ENCODE measurements at places on chromosomes 13 and 19.

DNA sequence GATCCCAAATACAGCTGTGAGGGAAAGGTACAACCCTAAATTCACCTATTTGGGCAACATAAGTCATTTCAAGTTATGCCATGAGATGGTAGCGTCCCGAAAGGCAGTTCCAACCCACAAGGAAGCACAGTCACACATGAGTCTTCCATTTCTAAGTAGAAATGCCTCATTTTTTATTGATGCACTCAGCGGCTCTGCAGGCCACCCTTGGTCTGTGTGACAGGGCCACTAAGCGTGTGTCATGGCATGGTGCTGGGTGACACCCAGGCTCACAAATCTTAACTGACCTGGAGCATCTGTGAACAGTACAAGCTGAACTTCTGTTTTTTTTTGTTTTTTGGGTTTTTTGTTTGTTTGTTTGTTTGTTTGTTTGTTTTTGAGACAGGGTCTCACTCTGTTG is 15.1 kb downstream of the RAB20 start:
- DNase-seq, result no peak

DNA sequence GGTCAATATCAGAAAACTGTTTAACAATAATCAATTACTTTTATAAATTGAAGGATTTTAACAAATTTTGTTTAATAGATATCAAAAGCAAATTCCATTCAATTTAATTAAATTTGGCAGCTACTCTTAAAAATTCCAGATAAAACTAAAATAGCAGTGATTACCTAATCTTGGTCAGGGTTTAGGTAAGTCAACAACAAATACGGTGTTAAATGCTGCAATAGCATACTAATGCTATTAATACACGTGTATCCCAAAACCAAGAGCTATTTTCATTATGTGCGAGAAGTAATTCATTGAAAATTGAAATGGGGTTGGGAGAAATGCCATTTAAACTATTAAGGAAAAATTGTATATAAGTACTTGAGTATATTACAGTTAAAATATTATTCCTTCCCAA is 105.6 kb downstream of the DHRS12 start:
- DNase-seq, result no peak

DNA sequence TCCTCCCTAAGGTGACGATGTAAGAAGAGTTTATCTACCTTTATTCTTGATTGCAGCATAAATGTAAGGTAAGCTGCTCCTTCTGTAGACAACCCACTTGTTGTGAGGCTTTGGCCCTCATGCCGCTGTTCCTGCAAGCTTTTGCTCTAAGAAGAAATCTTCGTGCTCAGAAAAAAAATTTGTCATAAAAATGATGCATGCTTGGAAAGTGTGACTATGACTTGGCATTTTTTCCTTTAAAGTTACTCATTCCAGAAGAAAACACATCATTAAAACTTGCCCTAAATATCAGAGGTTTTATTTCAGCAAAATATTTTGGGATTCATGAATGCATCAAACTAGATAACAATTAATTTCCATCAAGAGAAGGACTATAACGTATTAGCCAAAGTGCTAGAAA is 39.8 kb downstream of the KCTD12 start:
- no peak for DNase-seq

GRCh38 chr13:45206340-45206739 is 5.5 kb upstream of the KCTD4 start:
- DNase-seq, result no peak

- DNase-seq, result no peak
Measured at GRCh38 chr19:4140237-4140711, 13.2 kb upstream of the CREB3L3 start.

GRCh38 chr13:39468306-39468705 is 134.7 kb downstream of the LHFPL6 start:
- DNase-seq, result no peak

- no peak for DNase-seq
Measured at GRCh38 chr19:6070720-6071485, 39.4 kb downstream of the RFX2 start.

DNA sequence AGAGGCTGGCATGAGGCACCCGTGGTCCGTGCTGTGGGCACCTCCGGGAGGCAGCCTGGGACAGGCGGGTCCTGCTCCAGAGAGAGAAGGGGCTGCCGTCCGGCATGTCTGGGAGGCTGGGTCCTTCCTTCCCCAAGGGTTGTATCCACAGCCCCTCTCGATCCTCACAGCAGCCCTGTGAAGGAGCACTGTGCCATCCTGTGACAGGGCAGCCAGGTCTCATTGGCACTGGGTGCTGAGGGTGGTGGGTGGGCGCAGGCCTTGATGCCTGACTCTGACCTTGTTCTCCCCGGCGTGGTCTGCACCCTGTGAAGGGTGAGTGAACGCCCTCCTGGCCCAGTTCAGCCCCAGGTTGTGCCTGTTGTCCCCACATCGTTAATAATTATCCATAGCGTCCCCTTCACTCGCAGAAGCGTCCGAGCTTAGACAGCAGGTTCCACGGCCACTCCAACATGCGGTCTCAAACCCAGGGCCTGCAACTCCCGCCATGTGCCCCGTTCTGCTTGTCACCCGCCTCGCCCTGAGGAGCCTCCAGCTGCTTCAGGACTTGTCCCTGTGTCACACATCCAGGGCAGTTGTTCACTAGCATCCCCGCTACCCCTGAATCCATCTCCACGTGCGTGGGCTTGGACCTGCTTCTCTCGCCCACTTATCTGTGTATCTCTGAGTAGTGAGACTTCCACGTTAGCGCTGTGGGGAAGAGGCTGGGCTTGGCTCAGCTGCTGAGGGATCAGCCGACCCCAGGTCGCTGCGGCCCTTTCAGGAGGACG is 10.6 kb downstream of the ATP11A start:
- DNase-seq, result no peak

- DNase-seq, result no peak
Measured at GRCh38 chr13:33060815-33061214, 44.6 kb downstream of the KL start.

DNA sequence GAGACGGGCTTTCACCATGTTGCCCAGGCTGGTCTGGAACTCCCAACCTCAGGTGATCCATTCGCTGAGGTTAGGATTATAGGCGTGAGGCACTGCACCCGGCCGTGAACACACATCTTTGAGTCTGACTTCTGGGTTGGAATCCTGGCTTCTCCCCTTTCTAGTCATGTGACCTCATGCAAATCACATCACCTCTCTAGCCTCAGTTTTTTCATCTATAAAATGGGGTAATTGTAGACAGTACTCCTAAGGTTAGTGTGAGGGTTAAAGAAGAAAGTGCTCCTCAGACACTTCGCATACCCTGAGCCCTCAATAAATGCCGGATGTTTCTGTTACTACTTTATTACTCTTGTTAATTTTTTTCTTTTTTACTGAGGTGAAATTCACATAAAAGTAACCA is 55.4 kb downstream of the KCNC3 start:
- DNase-seq, result no peak

GRCh38 chr13:21069561-21070004 is 8.2 kb upstream of the LATS2 start:
- peak; percentile 49 for DNase-seq

DNA sequence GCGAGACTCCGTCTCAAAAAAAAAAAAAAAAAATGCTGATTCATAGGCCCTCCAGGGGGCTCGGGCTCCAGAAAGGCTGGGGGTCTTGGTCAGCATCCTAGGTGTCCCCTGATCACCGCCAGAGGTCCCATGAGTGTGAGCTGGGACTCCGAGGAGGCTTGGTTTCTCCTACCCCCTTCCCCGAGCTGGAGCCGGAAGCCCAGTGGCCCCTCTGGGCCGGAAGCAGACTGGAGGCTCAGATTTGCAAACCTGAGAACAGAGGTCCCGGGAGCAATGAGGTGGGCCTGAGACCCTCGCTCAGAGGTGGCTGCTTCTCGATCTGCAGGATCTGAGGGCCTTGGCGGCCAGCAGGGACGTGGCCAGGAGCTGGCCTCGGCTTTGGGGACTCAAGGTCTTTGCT is 41.5 kb downstream of the EFNA2 start:
- DNase-seq, result no peak

- no peak for DNase-seq
Measured at GRCh38 chr13:105144020-105144419, 1391.4 kb downstream of the EFNB2 start.

- DNase-seq, result no peak
Measured at GRCh38 chr13:32212421-32212820, 102.7 kb downstream of the ZAR1L start.

GRCh38 chr19:10454267-10454666 is 33.9 kb downstream of the PDE4A start:
- no peak for DNase-seq

DNA sequence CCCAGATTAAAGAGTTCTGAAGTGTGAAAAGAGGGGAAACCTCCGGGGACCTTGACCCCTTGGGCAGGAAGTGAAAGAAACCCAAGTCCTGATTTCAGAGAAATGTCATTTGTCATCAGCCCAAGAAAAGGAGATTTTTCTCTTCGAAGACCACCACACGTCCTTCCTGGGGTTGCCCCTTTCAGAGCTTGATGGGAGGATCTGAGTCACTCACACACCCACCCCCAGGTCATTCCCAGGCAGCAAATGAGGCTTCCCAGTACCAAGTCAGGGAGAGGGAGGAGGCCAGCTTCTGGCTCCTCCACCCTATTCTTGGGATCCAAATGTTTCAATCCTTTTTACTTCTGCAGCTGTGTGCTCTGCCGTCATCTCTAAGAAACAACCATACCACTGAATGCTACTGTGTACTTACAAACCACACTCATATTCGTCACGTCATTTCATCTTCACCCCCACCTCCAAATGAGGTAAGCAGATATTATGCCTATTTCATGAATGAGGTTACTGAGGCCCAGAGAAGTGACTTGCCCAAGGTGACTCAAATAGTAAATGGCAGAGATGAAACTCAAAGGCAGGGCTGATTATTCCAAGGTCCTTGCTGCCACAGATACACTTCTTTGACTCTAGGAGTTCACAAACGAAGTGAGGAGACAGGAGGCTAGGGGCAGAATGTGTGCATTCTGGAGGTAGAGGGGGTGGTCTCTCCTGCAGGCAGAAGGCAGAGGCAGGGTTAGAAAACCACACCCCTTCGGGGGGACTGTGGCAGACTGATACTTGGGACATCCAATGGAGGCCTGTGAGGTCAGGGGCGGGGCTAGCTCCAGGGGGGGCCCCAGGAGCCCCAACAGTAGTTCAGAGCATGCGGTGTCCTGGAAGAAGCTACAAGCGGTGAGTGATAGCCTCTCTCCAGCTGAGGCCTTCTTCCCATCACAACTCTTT is 5.0 kb upstream of the KMT2B start:
- no peak for DNase-seq

DNA sequence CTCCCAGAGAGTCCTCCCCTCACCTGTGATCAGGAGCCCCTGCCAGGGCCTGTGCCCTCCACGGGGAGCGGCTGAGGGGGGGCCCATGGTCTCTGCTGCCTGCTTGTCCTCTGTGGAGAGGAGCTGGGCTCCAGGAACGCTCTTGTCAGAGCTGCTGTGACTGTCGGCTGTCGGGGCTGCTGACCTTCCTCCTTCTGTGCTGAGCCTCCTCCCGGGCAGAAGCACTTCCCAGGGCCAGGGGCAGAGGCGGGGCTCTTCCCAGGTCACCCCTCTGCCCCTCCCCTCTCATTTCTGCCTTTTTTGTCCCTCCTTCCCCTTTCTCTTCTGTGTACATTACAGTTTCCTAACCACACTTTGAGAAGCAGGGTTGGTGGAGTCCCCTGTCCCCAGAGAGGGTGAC is at the start of gene CEACAM4:
CEACAM4 (minus strand) TSS at position 198 of the 400 bp plus-strand sequence; CDS start at position 87, 111 bp downstream.
- no peak for DNase-seq

- DNase-seq, result no peak
Measured at GRCh38 chr13:43916828-43917227, 37.1 kb downstream of the LACC1 start.

- no peak for DNase-seq
Measured at GRCh38 chr13:33509642-33510229, 224.2 kb upstream of the STARD13 start.

DNA sequence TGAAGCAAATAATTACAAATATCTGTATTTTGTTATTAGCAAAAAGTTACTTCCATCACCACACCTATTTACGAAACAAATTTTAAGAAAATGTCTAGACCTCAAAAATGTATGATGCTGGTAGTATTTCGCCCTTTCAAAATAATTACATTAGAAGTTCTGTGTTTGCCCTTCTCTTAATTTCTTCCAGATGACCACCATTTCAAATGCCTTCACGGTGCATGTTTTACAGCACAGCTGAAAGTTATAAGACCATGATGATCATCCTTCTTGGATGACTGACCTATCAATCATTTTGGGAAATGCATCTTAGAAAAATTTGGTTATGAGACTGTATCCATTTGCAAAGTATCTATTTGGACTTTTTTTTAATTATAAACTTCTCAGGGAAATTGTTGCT is 390.8 kb downstream of the SLITRK6 start:
- DNase-seq, result no peak

- no peak for DNase-seq
Measured at GRCh38 chr13:105948143-105948542, 587.3 kb downstream of the EFNB2 start.

- DNase-seq, result no peak
Measured at GRCh38 chr13:93309886-93310523, 83.4 kb downstream of the GPC6 start.

- peak; percentile 88 for DNase-seq
Measured at GRCh38 chr19:56393119-56394012, at the start of gene ZNF582. ZNF582 (minus strand) TSS chr19:56393534; CDS start chr19:56391752, 1,782 bp downstream.

Measured in tibial nerve (tissue), 4 donors.